ENCODE measurements at places on chromosomes 6 and 20. TPM values are rescaled to one million over a fixed set of nuclear protein-coding genes. Genes with fewer than 3 reads are reported as not detected.
A peak's percentile ranks its signal among the peaks of the same experiment; 100 is the strongest.

Gene PRELID3B
- total RNA-seq = 102 TPM

DNA sequence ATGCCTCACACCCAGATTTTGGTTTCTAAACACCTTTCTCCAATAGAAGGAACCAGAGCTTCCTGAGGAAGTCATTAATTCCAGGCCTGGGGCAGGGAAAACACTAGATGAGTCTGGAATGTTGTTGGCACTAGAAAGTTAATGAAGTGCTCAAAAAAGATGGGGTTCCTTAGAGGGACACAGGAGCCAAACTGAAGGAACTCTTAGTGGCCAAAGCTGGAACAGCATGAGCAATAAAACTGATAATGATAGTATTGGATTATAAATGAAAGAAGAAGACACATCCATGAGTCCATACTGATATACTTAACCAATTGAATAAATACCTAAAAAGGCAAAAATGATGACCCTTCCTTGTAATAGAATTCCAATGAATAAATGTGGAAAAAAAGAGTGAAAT, 4.4 kb downstream of the IL20RA start:
- H3K4me3 ChIP-seq = no peak overlapping the region
- peaks cover 37% of the 10 kb centered on the region for H3K27me3 ChIP-seq
- DNase-seq = no peak

DNA sequence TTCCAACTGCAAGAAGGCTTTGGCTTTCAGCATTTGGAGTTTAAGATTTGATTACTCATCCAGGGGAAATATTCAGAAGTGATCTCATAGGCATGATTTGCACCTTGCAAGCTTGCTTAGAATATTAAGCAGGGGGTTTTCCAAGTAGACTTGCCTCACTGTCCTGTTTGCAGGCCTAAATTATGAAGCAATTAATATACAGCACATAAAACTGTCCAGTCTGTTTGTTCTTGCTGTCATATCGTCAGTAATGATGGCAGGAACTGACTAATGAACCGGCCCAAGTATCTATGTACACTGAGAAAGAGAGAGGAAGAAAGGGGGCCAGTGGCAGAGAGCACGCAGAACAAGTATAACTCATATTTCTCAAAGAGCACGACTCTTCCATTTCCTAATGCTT, 212.5 kb upstream of the SUPT3H start:
- no peak overlapping the region for H3K4me3 ChIP-seq
- no peaks in the 10 kb centered on the region for H3K36me3 ChIP-seq
- no peak for DNase-seq
- H3K4me1 ChIP-seq = peaks cover 54% of the 10 kb centered on the region
- H3K27ac ChIP-seq = peak overlapping the region; percentile 67
- H3K27me3 ChIP-seq = no peaks in the 10 kb centered on the region

DNA sequence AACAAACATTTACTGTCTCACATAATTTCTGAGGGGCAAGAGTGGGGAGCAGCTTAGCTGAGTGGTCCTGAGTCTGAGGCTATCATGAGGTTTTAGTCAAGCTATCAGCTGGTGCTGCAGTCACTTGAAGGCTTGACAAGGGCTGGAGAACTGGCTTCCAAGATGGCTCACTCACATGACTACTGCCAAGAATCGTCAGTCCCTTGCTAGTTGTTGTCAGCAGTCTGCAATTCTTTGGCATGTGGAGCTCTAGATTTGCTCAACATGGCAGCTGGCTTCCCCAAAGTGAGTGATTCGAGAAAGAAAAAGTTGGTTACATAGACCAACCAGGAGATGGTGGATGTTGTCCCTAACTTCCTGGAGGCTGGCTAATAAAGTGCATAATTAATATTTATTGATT, 2.8 kb upstream of the LRRC1 start:
- H3K27me3 ChIP-seq = no peaks in the 10 kb centered on the region
- no peak for DNase-seq
- H3K4me3 ChIP-seq = no peak overlapping the region
- peaks cover 27% of the 10 kb centered on the region for H3K4me1 ChIP-seq
- H3K27ac ChIP-seq = no peak overlapping the region

- H3K27me3 ChIP-seq = no peaks in the 10 kb centered on the region
- no peak overlapping the region for H3K4me3 ChIP-seq
- H3K4me1 ChIP-seq = no peaks in the 10 kb centered on the region
- no peaks in the 10 kb centered on the region for H3K36me3 ChIP-seq
- H3K27ac ChIP-seq = no peak overlapping the region
Measured at GRCh38 chr6:82589509-82590206, 226.0 kb downstream of the TPBG start.

GRCh38 chr6:37077191-37077904, 71.9 kb downstream of the FGD2 start:
- H3K36me3 ChIP-seq = no peaks in the 10 kb centered on the region
- H3K27ac ChIP-seq = no peak overlapping the region
- peaks cover 24% of the 10 kb centered on the region for H3K4me1 ChIP-seq
- no peak overlapping the region for H3K4me3 ChIP-seq
- H3K27me3 ChIP-seq = no peaks in the 10 kb centered on the region

- no peaks in the 10 kb centered on the region for H3K27me3 ChIP-seq
- no peak overlapping the region for H3K27ac ChIP-seq
- H3K4me1 ChIP-seq = no peaks in the 10 kb centered on the region
- no peaks in the 10 kb centered on the region for H3K36me3 ChIP-seq
- H3K4me3 ChIP-seq = no peak overlapping the region
- DNase-seq = no peak
Measured at GRCh38 chr20:33769043-33769442, 37.2 kb downstream of the ZNF341 start.
